ENCODE measurements at places on chromosomes 2 and 18.
A peak's percentile ranks its signal among the peaks of the same experiment; 100 is the strongest.

DNA sequence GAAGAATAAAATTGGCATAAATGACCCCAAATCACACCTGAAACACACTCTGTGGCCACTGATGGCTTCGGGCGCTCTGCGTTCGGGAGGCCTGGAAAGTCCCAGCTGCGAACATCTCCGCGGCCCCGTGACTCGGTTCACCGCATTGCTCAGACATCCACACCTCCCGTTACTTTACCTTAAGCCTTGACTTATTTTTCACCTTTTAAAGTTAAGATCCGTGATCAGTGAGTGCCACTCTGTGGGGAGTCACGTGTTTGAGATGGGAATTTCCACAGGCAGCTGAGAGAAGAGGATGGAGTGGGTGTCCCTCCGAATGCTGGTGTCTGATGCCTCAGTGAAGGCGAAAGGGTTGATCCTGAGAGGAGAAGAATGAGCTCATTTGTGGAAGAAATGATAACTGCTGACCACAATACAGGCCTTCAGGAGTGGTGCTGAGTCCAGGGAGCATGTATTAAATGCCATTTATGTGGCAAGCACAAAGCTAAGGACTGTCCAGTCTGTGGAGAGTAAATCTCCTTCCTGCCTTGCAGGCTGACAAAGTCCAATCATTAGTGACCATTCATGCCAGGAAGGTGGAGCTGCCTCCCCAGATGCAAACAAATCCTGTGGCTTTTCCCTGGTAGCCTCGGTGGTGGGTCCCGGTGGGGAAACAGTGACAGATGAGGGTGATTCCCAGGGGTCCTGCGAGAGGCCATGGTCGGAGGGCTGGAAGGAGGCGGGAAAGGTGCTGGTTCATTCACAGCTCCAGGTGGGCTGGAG, 168.8 kb downstream of the RTP5 start:
- H3K4me3 ChIP-seq = no peak overlapping the region
- no peak overlapping the region for H3K27ac ChIP-seq
- DNase-seq = no peak
- H3K36me3 ChIP-seq = no peaks in the 10 kb centered on the region

GRCh38 chr18:45677276-45677807, 46.6 kb upstream of the SLC14A1 start:
- H3K27ac ChIP-seq = no peak overlapping the region
- H3K36me3 ChIP-seq = no peaks in the 10 kb centered on the region
- H3K4me3 ChIP-seq = no peak overlapping the region
- DNase-seq = no peak
- H3K4me1 ChIP-seq = no peaks in the 10 kb centered on the region
- H3K27me3 ChIP-seq = no peaks in the 10 kb centered on the region

DNA sequence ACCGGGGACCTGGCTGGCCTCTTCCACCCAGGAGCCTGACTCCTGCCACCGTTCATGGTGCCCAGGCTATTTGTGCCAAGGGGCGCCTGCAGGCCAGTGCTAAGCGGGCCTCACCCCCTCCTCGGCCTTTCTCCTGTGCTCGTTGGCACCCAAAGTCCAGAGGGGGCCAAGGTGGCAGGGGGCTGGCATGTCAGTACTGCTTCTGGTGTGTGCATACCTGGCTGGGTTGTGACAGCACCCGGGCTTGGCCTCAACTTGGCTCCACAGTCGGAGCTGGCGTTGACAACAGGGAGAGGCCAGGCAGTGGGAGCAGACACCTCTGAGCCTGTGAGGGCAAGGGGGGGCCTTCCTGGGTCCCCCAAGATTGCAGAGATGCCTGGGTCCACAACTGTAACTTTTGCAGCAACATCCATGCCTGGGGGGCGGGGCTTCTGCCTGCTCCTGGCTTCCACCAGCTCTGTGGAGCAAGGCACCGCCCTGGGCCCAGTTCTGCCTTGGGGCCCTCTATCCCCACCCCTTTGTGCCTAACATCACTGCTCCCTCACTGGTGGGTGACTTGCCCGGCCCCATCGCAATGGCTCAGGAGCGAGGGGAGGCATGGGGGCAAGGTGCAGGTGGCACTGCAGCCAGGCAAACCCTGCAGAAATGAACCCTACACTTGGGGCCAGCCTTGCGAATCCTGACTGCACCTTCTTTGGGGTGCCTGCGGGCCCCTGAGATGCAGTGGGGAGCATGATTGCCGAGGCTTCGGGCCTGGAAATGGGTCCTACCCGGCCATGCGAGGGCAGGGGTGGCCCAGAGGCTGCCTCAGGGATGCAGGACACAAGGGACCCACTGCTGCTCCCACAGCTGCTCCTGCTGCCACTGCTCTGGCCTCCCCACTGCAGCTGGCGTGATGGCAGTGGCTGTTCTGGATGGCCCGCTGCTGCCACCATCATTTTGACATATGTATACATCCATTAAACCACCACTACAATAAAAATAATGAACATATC, 35.9 kb downstream of the PTPN4 start:
- DNase-seq = no peak
- H3K27ac ChIP-seq = no peak overlapping the region
- H3K4me3 ChIP-seq = no peak overlapping the region
- H3K36me3 ChIP-seq = no peaks in the 10 kb centered on the region
- H3K4me1 ChIP-seq = no peaks in the 10 kb centered on the region

DNA sequence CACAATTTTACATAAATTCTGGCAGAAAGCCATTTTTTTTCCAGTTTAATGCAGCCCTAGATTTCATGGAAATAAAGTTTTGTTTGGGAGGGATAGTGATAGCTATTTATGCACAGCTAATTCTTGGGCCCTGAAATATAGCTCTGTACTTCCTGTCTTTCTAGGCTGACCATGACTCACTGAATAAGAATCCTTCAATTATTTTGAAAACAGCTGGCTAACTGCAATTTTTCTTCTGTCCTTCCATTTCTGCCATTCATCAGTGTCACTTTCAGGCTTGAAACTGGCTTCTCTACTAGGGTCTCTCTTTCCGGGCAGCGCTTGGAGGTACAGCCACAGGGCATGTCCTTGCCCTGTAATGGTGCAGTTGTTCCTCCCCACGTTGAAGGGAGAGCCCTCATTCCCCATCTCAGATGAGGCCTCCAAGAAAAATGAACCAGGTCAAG, 97.1 kb upstream of the TMEM178A start:
- H3K27me3 ChIP-seq = no peaks in the 10 kb centered on the region
- no peaks in the 10 kb centered on the region for H3K36me3 ChIP-seq
- no peak overlapping the region for H3K27ac ChIP-seq
- no peaks in the 10 kb centered on the region for H3K4me1 ChIP-seq
- H3K4me3 ChIP-seq = no peak overlapping the region
- no peak for DNase-seq

DNA sequence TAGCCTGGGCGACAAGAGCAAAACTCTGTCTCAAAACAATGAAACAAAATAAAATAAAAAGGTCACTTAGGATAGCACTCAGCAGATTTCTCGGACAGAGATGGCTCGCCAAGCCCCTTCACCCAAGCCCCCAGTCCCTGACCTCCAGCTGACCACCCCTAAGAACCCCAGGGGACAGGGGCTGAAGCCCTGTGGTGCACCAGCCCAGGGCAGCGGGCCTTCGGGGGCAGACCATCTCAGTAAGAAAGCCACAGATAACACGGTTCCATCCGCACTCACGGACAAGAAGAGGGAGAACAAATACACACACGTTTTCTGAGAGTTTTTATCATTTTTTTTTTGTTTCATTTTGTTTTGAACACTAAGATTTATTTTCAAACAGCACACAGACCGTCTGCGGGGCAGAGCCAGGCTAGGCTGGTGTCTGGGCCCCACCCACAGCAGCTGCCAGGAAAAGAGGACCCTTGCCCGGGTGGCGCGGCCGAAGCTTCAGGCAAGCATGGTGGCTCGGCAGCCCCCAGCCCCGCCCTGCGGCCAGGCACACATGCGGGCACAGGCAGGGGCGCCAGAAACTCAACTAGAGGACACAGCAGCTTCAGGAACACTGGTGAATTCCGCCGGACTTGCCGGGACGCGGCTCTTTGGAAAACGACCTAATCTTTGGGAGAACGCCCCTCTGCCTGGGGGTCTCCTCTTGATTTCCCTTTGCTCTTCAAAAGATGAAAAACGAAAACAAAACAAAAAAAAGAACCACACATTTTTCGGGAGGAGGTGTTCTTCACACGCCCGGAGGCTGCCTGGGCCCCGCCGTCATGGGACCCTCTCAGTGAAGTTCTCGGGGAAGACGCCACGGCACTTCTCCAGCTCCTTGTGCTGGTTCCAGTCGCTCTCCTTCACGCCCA, 59.0 kb downstream of the BIN1 start:
- no peaks in the 10 kb centered on the region for H3K36me3 ChIP-seq
- H3K27ac ChIP-seq = no peak overlapping the region
- H3K4me1 ChIP-seq = no peaks in the 10 kb centered on the region
- H3K4me3 ChIP-seq = no peak overlapping the region

GRCh38 chr2:74097574-74097973, 50.1 kb downstream of the BOLA3 start:
- DNase-seq = no peak
- peaks cover 3% of the 10 kb centered on the region for H3K36me3 ChIP-seq
- no peaks in the 10 kb centered on the region for H3K4me1 ChIP-seq
- no peaks in the 10 kb centered on the region for H3K27me3 ChIP-seq
- no peak overlapping the region for H3K27ac ChIP-seq

GRCh38 chr18:6255116-6255705, 159.5 kb downstream of the L3MBTL4 start:
- H3K36me3 ChIP-seq = no peaks in the 10 kb centered on the region
- no peak for DNase-seq
- H3K4me3 ChIP-seq = no peak overlapping the region
- no peaks in the 10 kb centered on the region for H3K27me3 ChIP-seq
- H3K27ac ChIP-seq = no peak overlapping the region

DNA sequence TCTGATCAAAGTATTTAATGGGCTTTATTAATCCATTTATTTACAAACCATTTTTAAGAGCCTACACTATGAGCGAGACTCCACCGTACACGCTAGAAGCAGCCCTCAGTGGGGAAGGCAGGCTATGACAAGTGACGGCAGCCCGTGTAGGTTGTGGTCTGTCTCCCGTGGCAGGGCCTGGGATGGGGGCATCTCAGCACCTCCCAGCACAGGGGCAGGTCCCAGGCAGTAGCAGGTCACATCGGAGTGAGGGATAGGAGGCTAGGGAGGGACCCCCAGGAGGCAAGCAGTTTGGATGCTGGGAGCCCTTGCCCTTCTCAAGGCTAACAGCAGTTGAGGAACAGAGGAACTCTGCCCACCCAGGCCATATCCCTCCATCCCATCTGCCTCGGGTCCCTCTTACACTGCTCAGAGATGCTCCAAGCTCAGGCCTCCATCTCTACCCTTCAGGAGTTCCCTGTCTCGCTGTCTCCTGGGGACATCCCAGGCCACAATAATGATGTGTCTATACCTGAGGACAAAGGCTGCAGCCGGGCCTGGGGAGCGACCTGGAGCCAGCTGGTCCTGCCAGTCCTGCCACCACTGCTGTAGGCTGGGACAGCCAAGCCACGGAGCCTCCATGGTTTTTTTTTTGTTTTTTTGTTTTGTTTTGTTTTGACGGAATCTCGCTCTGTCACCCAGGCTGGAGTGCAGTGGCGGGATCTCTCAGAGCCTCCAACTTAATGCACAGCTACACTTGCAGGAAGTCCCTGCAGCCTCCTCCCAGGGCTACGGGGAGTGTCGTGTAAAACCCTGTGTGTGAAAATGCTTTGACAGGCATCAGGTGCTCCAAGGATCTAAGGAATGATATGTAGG, 92.0 kb downstream of the NDUFA10 start:
- H3K27ac ChIP-seq = no peak overlapping the region
- no peaks in the 10 kb centered on the region for H3K4me1 ChIP-seq
- H3K36me3 ChIP-seq = no peaks in the 10 kb centered on the region
- DNase-seq = no peak
- no peaks in the 10 kb centered on the region for H3K27me3 ChIP-seq
- H3K4me3 ChIP-seq = no peak overlapping the region

DNA sequence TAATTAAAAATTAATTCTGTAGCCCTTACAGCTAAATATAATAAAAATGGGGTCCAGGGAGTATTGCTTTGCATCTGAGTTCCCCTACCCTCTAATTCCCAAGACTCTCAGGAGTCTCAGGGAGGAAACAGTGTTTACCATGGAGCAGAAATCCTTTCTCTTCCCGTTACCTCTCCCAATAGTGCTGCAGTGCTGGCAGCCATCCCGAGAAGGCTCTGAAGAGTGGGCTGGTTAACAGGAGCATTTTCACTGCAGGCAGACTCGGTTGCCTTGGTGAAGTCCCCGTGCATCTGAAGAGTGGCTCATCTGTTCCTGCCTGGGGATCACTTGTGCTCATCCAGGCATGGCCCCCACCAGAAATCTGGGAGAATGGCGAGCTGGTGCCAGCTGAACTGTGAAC, 41.8 kb upstream of the TMEM178A start:
- no peak for DNase-seq
- H3K27ac ChIP-seq = no peak overlapping the region
- H3K4me3 ChIP-seq = no peak overlapping the region
- no peaks in the 10 kb centered on the region for H3K4me1 ChIP-seq
- no peaks in the 10 kb centered on the region for H3K36me3 ChIP-seq

DNA sequence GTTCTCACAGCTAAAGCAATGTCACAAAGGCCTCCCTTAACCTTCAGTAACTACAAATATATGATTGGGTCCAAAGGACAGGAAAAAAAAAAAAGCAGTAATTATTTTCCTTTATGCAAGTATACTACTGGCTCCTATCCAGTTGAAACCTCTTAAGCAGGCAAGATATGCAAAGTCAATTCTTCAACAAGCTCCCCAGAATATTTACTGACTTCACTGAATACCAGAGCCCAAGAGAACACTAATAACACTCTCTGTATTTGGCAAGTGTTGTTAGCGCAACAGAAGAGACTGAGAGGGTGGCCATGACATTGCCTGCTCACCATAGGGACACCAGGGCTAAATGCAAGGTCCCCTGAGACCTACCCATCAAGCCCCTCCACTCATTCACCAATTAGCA, 74.5 kb downstream of the AP1S3 start:
- peaks cover 2% of the 10 kb centered on the region for H3K36me3 ChIP-seq
- H3K27me3 ChIP-seq = no peaks in the 10 kb centered on the region
- DNase-seq = no peak
- H3K4me3 ChIP-seq = no peak overlapping the region

DNA sequence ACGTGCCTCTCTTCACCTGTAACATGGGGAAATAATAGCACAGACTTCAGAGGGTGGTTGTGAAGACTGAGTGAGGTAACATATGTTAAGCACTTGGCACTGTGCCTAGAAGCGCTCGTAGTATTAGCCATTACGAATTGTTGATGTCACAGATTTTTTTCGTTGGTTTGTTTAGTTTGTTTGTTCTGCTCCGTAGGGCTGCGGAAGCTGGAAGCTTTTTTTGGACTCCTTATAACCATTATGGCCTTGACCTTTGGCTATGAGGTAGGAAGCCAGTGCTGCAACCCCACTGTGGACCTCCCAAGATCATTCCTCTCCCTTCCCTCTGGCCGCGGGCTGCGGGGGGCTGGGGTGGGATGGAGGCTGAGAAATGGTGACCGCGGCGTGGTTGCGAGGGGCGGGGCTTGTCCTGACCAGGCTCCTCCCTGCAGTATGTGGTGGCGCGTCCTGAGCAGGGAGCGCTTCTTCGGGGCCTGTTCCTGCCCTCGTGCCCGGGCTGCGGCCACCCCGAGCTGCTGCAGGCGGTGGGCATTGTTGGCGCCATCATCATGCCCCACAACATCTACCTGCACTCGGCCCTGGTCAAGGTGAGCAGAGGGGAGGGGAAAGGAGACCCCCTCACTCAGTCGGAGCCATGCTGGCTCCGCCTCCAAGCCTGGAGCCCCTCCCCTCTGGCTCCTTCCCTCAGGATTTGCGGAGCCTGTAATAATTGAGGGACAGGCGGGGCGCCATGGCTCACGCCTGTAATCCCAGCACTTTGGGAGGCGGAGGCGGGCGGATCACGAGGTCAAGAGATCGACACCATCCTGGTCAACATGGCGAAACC, 5.5 kb downstream of the SLC11A1 start:
- no peaks in the 10 kb centered on the region for H3K36me3 ChIP-seq
- H3K4me1 ChIP-seq = 0 out of 2 replicates have a peak, but pooled peaks cover 6% of the 10 kb centered on the region
- DNase-seq = no peak
- no peak overlapping the region for H3K27ac ChIP-seq
- peak overlapping the region; percentile 12 for H3K4me3 ChIP-seq

Data from Panc1 (cell line).